Suprapubic skin (tissue), 4 donors: ENCODE measurements at places on chromosomes 5 and 9. TPM values are rescaled to one million over a fixed set of nuclear protein-coding genes. Genes with fewer than 3 reads are reported as not detected.
A peak's percentile ranks its signal among the peaks of the same experiment; 100 is the strongest.

DNA sequence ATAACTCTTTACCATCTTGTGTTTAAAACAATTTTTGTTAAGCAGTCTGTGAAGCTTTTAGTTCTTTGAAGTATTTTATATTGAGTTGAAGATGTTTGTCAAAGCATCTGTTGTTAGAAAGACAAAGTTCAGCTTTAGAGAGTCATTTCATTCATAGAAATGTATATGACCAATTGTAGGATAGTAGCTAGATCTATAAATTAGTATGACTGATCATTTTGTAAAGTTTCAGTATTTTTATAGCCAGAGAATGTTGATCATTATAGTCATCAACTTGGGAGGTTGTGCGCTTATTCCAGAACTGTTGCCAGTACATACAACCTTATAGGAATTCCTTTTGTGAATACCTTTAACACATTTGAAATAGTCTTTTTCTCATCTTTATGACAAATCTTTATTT lies 5.2 kb downstream of the NIPBL start:
- H3K36me3 ChIP-seq, result peaks cover 3% of the 10 kb centered on the region
- H3K27me3 ChIP-seq, result no peaks in the 10 kb centered on the region
- no peak for DNase-seq
- H3K4me1 ChIP-seq, result peaks cover 56% of the 10 kb centered on the region
- H3K4me3 ChIP-seq, result no peak overlapping the region

- H3K27me3 ChIP-seq, result no peaks in the 10 kb centered on the region
- H3K27ac ChIP-seq, result no peak overlapping the region
- H3K36me3 ChIP-seq, result no peaks in the 10 kb centered on the region
- no peak overlapping the region for H3K4me3 ChIP-seq
Measured at GRCh38 chr5:59637884-59638580, 255.5 kb downstream of the PDE4D start.

DNA sequence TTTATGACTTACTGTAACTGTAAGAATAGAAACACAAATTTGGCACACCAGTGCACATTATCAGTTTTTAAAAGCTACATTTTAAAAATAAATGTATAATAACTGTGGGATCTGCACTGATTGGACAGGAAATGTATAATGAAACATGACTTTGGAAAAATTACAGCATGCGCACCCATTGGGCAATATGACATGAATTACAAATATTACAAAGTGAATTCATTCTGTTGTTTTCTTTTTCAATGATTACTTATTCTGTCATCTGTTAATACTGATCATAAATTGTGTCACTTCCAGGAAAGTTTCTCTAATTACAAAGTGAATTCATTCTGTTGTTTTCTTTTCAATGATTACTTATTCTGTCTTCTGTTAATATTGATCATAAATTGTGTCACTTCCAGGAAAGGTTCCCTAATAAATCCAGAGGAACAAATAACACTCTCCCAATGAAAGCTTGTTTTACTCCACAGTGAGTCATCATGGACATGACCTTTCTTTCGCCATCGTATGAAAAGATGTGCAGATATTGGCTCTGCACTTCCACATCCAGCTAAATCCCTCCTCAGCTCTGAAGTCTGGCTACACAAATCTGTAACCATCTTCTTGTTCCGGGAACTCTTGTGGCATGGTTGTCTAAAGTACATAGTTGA lies 297.0 kb upstream of the HAPLN1 start:
- H3K27ac ChIP-seq, result no peak overlapping the region
- H3K27me3 ChIP-seq, result no peaks in the 10 kb centered on the region
- no peak for DNase-seq
- H3K4me3 ChIP-seq, result no peak overlapping the region
- no peaks in the 10 kb centered on the region for H3K36me3 ChIP-seq

DNA sequence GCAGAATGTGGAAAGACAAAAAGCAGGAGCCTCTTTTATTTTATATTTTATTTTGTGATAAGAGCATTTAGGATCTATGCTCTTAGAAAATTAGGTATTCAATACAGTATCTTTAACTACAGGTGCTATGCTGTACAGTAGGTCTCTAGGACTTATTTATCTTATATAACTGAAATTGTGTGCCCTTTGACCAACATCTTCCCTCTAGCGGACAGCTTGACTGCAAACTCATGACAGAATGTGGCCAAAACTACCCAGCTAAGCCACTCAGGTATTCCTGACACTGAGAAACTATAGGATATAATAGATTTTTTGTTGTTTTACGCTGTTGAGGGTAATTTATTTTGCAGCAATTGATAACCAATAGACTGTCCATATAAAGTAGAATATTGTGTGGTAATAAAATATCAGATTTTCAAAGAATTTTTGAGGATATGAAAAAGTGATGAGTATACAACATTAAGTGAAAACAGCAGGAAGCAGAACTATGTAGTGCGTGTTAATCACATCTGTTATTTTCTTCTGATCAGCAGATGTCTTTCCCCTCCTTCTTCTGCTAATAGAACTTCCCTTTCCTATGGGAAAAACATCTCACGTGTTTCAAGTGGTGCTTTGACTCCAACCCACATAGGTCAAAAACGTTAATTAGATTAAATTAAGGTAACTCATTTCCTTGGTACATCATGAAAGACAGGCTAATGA lies 69.9 kb upstream of the SELENOP start:
- no peak overlapping the region for H3K27ac ChIP-seq
- H3K4me3 ChIP-seq, result no peak overlapping the region
- no peaks in the 10 kb centered on the region for H3K36me3 ChIP-seq
- DNase-seq, result no peak

DNA sequence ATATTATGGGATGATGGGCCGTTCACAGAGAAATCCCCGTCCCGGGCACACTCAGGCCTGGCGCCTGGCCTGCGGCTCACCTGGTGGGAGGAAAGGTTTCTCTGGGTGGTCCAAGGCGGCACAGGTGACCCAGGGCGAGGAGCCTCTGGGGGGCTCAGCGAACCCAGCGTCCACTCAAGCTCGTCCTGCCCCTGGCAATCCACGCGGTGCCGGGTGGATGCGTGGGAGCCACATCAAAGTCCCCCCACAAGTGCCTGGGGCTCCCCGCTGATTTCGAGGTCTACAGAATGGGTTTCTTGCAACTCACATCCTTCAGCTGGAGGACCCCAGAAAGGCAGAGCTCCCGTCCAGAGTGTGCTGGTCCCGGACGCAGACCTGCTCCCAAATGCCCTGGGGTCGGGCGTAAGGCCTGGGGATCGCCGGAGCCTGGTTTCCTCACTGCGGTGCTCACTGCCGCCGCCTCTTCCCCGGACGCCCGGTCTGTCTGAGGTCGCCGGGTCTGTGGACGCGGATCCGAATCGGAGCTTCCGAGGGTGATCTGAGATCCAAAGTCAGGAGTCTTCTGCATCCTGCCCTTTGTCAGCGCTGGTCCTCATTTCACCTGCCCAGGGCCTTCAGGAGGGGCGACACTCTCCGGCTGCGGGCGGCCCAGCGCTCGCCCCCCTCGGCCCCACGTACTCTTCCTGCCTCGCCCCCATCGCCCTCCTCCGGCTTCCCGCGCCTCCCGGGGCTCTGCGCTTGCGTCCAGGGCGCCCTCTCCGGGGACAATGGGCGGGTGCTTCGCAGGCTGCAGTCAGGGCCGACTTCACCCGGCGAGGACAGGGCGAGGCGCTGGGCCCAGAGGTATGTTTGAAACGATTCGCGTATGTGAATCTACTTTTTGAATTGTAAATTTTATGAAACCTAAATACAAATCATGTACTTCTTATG lies 20.0 kb upstream of the RUFY1 start:
- no peak overlapping the region for H3K27ac ChIP-seq
- DNase-seq, result peak; percentile 86
- no peaks in the 10 kb centered on the region for H3K27me3 ChIP-seq
- H3K4me3 ChIP-seq, result peak overlapping the region; percentile 46
- H3K4me1 ChIP-seq, result peaks cover 10% of the 10 kb centered on the region

The ACOT12 gene
- not detected for total RNA-seq

DNA sequence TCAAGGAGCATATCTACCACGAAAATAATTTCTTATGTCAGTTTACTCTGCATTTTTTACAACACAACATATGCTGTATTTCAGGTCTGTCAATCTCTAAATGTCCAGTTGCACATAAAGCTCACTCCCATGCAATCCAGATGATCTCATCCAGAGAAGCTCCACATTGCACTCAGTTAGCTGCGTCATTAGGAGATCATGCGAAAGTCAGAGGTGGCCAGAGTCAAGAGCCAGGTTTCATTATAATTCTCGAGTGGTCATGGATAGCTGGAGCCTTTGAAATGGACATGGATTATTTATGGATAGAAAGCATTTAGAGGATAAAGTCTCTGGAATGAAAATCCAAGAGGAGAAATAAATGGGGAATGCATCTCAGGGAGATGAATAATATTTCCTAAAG lies 232.3 kb downstream of the GAS1 start:
- peak overlapping the region; percentile 0 for H3K27ac ChIP-seq
- no peaks in the 10 kb centered on the region for H3K36me3 ChIP-seq
- no peaks in the 10 kb centered on the region for H3K4me1 ChIP-seq

DNA sequence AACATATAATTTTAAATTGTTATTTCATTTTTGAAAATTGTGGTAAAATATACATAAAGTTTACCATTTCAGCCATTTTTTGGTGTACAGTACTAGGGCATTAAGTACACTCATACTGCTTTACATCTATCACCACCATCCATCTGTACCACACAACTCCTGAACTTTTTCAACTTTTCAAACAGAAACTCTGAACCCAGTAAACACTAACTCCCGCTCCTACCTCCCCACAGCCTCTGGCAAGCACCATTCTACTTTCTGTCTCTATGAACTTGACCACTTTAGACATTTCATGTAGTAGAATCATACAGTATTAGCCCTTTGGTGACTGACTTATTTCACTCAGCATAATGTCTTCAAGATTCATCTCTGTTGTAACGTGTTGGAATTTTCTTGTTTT lies 8.4 kb upstream of the SLC45A2 start:
- no peak overlapping the region for H3K27ac ChIP-seq
- H3K36me3 ChIP-seq, result peaks cover 35% of the 10 kb centered on the region
- H3K4me3 ChIP-seq, result no peak overlapping the region
- H3K4me1 ChIP-seq, result peaks cover 4% of the 10 kb centered on the region
- DNase-seq, result no peak
- no peaks in the 10 kb centered on the region for H3K27me3 ChIP-seq

The COL15A1 gene
- 10.5 TPM for total RNA-seq

GRCh38 chr9:124415852-124416484 lies 726 bp upstream of the PSMB7 start:
- no peak overlapping the region for H3K27ac ChIP-seq
- H3K27me3 ChIP-seq, result no peaks in the 10 kb centered on the region
- peaks cover 22% of the 10 kb centered on the region for H3K36me3 ChIP-seq

- no peak overlapping the region for H3K27ac ChIP-seq
- no peaks in the 10 kb centered on the region for H3K4me1 ChIP-seq
- DNase-seq, result no peak
- H3K27me3 ChIP-seq, result no peaks in the 10 kb centered on the region
Measured at GRCh38 chr9:74413876-74414275, 83.3 kb upstream of the RORB start.

GRCh38 chr9:15612962-15613361 lies 60.1 kb downstream of the CCDC171 start:
- no peaks in the 10 kb centered on the region for H3K36me3 ChIP-seq
- no peak overlapping the region for H3K27ac ChIP-seq
- no peak overlapping the region for H3K4me3 ChIP-seq
- no peak for DNase-seq
- H3K4me1 ChIP-seq, result no peaks in the 10 kb centered on the region
- H3K27me3 ChIP-seq, result no peaks in the 10 kb centered on the region

The IFNA17 gene
- not detected for total RNA-seq

GRCh38 chr5:139392678-139393496 lies 2.0 kb downstream of the PROB1 start:
- no peaks in the 10 kb centered on the region for H3K36me3 ChIP-seq
- no peak overlapping the region for H3K27ac ChIP-seq
- DNase-seq, result peak; percentile 81
